ENCODE measurements at places on chromosomes 11 and 22.

DNA sequence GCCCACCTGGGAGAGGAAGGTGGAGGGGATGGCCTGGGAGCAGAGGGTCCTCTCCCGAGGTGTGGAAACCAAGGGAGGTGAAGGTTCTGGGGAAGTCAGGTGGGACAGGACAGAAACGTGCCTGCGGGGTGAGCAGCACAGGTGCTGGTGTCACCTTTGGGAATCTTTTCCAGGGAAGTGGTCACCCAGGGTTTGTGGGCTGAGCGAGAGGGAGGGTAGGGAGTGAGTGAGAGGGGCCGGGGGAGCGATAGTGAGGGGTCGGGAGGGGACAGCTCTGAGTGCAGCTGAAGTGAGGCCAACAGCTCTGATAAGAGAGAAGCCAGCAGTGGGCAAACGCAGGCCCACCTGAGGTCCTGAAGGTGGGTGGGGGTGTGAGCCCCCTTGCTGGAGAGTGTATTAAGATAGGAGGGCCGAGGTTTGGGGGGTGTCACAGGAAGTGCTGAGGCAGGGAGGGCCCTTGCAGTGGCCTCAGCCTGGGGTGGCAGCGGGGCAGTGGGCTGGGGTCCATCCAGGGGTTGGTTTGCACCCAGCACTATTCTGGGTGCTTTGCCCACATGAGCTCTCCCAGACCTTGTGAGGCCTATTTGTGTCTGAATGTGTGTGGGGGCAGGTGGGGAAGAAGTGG lies 1.6 kb upstream of the SHANK3 start:
- DNase-seq = no peak

DNA sequence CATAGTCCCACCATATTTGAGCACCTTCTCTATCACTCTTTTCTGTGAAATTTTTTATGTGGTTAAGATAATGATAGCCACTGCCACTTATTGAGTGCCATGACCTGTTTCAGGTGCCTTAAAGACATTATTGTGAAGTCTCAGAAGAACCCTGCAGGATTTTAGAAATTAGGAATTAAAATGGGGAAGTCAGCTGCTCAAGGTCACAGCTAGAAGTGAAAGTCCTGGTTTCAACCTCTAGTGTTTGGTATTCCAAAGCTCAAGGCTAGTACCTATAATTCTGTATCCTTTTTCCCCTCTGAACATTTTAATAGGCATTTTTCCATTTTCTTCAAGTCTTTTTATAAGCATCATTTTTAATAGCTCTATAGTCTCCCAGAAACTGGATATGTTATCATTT lies 9.0 kb upstream of the RRM1 start:
- no peak for DNase-seq

GRCh38 chr11:108906826-108907225 lies 242.0 kb downstream of the DDX10 start:
- no peak for DNase-seq

DNA sequence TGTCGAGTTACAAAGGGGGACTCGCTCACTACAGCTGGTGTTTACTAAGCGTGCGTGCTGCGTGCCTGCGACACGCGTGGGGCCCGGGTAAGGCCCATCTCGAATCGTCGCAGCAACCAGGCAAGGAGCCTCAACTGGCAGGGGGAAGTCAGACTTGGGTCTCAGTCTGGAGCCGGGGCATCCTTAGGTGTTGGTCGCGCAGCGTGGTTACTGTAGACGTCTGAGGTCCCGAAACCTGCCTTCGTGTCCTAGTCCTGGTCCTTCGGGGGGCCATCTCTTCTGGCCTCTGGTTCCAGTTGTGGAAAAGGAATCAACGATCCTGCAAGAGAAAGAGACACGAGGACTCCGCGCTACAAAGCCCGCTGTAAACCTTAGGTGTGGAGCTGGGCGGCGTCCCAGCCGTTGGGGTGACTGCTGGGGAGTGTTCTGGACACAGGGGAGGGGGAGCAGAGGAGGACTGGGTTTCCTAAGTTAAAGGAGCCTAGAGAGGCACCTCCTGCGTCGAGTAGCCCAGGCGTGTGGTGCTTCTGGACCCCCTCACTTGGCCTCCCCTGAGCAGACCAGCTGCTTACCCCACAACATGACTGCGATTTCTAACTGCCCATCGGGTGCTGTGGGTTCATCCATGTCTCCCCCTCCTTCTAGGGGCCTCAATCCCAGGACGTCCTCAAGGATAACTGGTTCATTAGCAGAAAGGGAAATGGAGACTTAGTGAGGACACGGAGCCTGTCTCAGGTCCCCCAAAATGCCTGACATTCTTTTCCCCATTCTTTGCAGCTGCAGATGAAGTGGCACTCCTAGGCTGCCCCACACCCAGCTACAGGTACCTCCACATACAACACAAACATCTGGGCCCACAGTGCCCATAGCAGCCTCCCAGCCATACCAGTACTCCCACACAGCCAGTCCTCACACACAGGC lies 4.9 kb upstream of the WNT11 start:
- no peak for DNase-seq

DNA sequence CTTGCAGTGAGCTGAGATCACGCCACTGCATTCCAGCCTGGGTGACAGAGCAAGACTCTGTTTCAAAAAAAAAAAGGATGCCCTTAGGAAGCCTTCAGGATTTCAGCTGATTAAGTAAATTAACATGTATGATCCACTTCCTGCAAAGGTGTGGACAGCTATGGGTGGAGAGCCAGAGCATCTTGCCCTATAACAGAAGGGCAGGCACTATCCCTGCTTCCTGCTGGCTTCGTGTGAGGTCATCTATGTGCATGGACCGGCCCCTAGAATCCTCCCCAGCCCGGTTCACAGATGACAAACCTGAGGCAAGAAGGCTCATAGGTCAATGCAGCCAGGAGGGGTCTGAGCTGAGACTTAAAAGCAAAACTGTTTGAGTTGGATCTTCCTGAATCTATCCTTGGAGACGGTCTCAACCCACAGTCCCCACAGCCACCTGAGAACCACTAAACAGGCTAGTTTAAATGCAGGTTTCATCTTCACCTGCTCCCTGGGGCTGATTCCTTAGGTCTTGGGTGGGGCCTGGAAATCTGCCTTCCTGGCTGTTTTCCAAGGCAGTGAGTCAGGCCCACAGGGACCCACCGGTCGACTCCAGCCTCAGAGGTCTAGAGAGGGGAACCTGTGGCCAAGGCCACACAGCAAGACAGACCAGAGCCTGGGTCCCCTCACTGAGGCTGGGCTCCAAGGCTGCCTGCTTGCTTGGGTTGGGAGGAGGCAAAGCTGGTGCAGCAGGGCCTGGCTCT lies 55.2 kb upstream of the MPEG1 start:
- DNase-seq = no peak

DNA sequence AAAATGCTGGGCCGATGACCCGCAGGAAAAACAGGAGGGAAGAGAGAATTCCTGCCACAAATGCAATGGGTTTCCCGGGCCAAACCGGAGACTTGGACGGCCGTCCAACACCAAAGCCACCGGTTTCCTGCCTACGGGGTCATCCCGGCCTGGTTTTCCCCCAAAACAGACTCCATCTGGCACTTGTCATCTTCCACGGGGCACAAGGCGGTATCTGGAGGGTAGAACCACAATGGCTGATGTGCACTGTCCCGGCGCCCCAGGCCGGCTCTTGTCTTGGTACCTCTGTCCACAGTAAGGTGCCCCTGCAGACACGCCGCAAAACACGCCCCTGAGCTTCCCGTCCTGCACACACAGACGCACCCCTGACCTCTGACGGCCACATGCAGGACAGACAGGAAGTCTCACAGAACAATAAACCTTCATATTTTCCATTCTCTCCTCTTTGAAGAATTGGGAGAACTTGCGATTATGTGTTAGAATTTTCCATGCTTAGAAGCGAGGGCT lies 20.1 kb downstream of the CELSR1 start:
- DNase-seq = no peak

GRCh38 chr11:20066013-20066782 lies 94.1 kb downstream of the DBX1 start:
- DNase-seq = no peak

- no peak for DNase-seq
These were observed 17.9 kb downstream of the RFPL1 start for GRCh38 chr22:29456211-29456671.

DNA sequence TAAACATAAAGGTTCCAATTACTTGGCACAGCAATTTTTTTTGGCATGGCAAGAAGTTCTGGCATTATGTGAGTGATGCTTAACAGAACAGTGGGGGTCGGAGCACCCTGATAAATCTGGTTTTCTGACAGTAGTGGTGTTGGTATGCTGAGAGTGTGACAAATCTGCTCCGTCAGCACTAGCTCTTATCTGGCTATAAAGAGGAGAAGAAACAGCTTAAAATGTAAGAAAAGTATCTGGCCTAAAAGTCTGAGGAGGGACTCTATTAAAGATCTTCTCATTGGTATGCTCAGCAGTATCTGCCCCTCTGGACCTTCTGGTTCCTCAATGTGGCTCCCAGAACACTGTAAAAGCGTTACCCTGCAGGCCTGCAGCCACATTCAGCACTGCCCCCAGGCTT lies 137.4 kb downstream of the PLEKHA7 start:
- no peak for DNase-seq

DNA sequence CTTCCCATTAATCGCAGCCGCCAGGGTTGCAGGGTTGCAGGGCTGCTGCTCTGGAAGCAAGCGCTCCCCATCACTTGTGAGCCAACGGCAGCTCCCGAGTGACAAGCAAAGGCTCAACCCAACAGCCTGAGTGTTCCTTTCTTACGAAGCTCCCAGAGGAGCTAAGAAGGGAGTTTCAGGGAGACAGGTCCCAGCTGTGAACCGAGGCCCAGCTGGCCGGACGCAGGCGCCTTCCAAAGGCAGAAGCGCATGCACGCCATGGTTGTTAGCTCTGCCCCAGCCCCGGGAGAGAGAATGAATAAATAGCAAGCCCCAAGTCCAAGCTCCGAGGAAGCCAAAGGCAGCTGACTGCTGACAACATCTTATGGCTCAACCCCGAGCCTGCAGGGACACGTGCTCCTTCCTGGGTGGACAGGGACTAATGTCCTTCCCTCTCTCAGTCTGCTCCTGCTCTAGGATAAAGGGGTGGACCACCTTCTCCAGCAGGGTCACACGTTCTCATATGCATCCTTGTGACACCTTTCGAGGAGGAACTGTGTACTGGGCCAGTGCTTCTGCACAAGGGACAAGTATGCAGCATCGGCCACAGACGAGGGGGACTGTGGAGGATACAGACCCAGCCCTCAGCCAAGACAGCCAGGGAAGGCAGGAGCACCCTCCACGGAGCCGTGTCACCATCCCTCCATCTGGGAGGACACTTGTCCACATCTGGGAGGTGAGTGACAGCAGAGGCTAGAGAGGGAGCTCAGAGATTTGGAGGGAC lies 29.9 kb downstream of the SHANK2 start:
- DNase-seq = no peak

DNA sequence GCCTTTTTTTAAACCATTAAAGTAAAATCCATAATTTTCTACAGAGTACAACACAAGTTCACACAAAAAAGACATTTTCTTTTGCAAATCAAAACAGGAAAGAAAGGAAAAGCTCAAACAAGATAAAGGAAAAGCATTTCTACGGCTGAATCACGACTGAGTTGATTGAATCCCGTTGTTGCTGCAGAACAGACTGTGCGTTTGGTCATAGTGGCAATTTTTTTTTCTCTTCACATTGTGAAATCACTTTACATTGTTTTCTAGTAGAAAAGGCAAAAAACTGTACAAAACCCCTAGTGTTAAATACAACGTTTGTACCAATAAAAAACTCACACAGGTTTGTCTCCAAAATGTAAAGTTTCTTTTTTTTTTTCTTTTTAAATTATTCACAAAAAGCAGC lies 17.3 kb upstream of the RAPSN start:
- DNase-seq = no peak

DNA sequence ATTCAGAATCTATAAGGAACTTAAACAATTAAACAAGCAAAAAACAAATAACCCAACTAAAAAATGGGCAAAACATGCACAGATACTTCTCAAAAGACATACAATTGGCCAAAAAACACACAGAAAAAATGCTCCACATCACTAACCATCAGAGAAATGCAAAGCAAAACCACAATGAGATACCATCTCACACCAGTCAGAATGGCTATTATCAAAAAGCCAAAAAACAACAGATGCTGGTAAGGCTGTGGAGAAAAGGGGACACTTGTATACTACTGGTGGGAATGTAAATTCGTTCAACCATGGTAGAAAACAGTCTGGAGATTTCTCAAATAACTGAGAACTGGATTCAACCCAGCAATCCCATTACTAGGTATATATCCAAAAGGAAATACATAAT lies 24.8 kb downstream of the ENTHD1 start:
- DNase-seq = no peak

GRCh38 chr22:24727218-24727851 lies 47.2 kb downstream of the PIWIL3 start:
- DNase-seq = no peak

DNA sequence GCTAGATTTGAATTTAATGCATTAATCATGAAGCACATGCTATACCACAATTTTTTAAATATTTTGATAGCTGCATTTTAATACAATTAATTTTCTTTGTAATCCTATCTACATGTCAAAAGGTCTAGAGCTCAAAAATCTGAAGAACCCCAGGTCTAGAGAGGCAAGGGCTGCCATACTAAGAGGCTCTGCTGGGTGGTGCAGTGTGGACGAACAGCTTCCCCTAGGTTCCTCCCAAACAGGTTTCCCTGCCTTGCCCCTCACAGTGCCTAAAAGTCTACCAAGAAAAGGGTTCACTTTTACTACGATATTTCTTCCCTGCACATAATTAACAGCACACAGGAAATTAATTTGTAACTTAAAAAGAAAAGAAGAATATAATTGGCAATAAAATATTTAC lies 681.1 kb downstream of the OPCML start:
- no peak for DNase-seq

GRCh38 chr22:46953968-46954765 lies 191.7 kb downstream of the TBC1D22A start:
- DNase-seq = no peak

DNA sequence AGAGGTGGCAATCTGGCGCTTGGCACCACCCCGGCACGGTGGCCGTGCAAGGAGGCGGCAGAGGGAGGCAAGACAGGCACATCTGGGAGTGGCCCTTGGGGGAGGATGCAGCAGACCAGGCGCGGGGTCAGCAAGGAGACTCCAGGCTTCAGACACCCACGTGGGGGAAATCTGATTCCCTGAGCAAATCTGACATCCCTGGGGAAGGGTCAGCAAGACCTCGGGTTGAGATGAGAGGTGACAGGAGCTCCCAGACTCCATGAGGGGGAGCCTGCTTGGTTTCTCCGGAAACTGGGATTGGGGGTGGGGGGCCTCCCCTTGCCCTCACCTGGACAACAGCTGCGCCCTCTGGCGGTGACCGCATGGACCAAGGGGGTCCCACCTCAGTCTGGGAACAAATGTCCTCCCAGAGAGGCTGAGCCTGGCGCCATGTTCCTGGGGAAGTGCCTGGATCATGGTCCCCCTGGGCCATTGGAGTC lies 4.0 kb upstream of the RCOR2 start:
- DNase-seq = no peak

Data from central memory CD8-positive, alpha-beta T cell (primary cell).